ENCODE measurements at places on chromosomes 5 and 9.

- DNase-seq = no peak
- H3K27me3 ChIP-seq = peaks cover 4% of the 10 kb centered on the region
- no peak within 1 kb of the TSS for H3K27ac ChIP-seq
Observed at GRCh38 chr9:110337727-110338126, at the start of gene TXNDC8. TSS of gene TXNDC8 (minus strand) at chr9:110337863.

- no peaks in the 10 kb centered on the region for H3K4me1 ChIP-seq
- H3K4me3 ChIP-seq = no peak overlapping the region
- no peak overlapping the region for H3K27ac ChIP-seq
- no peak for DNase-seq
- peaks cover under 1% of the 10 kb centered on the region for H3K27me3 ChIP-seq
- no peaks in the 10 kb centered on the region for H3K36me3 ChIP-seq
Observed at GRCh38 chr9:135552698-135553171, 6.8 kb downstream of the OBP2A start.

DNA sequence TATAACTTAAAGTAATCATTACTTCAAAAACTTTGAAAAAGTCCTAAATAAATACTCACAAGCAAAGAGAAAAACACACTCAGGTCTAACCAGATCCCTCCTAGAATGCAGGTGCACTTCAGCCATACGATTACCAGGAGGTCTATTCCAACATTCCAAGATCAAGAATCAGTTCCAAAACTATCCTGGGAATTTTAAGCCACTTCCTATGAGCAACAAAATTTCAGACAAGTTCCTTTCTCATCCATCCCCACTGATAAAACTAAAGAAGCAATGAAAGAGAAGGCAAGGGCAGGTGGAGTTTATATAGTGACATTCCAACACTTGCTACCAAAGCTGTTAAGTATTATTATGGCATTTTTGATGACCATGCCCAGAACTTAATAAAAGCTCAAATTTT lies 29.6 kb downstream of the MLLT3 start:
- no peak for DNase-seq
- peaks cover 44% of the 10 kb centered on the region for H3K36me3 ChIP-seq
- H3K27ac ChIP-seq = no peak overlapping the region
- H3K27me3 ChIP-seq = no peaks in the 10 kb centered on the region

DNA sequence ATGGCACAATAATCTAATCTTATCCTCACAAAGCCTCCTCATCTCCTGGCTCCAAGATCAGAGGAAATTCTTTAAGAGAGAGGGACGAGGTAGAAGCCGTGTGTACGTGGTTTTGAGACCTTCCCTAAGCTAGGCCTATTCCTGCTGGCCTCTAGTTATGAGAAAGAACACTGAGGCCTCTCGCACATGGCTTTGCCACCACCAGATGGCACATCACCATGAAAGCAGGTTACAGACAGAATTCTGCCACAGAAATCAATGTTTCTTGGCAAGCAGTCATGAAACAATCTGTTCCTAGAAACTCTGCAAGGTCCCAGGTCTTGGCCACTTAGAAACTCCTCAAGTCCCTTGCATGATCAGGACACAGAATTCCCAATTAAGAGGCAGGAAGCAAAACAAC lies 268.2 kb upstream of the TAS2R1 start:
- no peak overlapping the region for H3K4me3 ChIP-seq
- H3K36me3 ChIP-seq = no peaks in the 10 kb centered on the region
- no peaks in the 10 kb centered on the region for H3K4me1 ChIP-seq
- H3K27me3 ChIP-seq = no peaks in the 10 kb centered on the region
- no peak overlapping the region for H3K27ac ChIP-seq
- no peak for DNase-seq

DNA sequence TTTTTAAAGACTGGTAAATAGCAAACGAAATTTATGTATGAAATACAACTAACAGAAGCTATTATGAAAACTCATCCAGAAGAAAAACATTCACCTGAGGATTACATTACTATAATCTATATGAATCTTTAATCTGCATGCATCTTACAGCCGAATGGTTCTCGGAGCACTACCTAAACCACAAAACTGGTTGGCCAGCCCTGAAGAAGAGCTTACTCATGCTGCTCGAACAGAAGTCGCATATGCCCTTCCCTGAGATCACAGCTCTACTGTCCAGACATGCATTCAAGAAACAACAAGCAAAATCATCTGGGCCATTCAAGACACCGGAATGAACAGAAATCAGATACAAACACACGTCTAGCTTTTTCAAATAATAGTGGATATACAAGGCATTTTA lies 931.0 kb upstream of the DMAC1 start:
- H3K4me3 ChIP-seq = no peak overlapping the region
- DNase-seq = no peak
- no peaks in the 10 kb centered on the region for H3K4me1 ChIP-seq

- H3K4me1 ChIP-seq = peaks cover 21% of the 10 kb centered on the region
- no peak for DNase-seq
- H3K4me3 ChIP-seq = peak overlapping the region; percentile 97
- peaks cover 2% of the 10 kb centered on the region for H3K27me3 ChIP-seq
- H3K36me3 ChIP-seq = peaks cover 13% of the 10 kb centered on the region
- H3K27ac ChIP-seq = peak overlapping the region; percentile 97
Observed at GRCh38 chr5:134177369-134178095, 782 bp upstream of the SKP1 start.

- no peaks in the 10 kb centered on the region for H3K4me1 ChIP-seq
- H3K27ac ChIP-seq = no peak overlapping the region
- no peaks in the 10 kb centered on the region for H3K27me3 ChIP-seq
- H3K36me3 ChIP-seq = no peaks in the 10 kb centered on the region
Observed at GRCh38 chr9:107737987-107738743, 248.6 kb upstream of the KLF4 start.

GRCh38 chr5:38465061-38465460 lies 91.4 kb downstream of the LIFR start:
- H3K27me3 ChIP-seq = peaks cover 33% of the 10 kb centered on the region
- no peak overlapping the region for H3K4me3 ChIP-seq
- H3K36me3 ChIP-seq = no peaks in the 10 kb centered on the region

- peaks cover 18% of the 10 kb centered on the region for H3K27me3 ChIP-seq
- no peak for DNase-seq
- no peak overlapping the region for H3K4me3 ChIP-seq
- H3K4me1 ChIP-seq = no peaks in the 10 kb centered on the region
Observed at GRCh38 chr9:72680593-72681282, 159.3 kb downstream of the TMC1 start.

GRCh38 chr5:10480237-10480985 lies 38.7 kb downstream of the ROPN1L start:
- H3K27me3 ChIP-seq = peaks cover 23% of the 10 kb centered on the region
- no peak for DNase-seq
- H3K4me1 ChIP-seq = no peaks in the 10 kb centered on the region
- no peaks in the 10 kb centered on the region for H3K36me3 ChIP-seq

DNA sequence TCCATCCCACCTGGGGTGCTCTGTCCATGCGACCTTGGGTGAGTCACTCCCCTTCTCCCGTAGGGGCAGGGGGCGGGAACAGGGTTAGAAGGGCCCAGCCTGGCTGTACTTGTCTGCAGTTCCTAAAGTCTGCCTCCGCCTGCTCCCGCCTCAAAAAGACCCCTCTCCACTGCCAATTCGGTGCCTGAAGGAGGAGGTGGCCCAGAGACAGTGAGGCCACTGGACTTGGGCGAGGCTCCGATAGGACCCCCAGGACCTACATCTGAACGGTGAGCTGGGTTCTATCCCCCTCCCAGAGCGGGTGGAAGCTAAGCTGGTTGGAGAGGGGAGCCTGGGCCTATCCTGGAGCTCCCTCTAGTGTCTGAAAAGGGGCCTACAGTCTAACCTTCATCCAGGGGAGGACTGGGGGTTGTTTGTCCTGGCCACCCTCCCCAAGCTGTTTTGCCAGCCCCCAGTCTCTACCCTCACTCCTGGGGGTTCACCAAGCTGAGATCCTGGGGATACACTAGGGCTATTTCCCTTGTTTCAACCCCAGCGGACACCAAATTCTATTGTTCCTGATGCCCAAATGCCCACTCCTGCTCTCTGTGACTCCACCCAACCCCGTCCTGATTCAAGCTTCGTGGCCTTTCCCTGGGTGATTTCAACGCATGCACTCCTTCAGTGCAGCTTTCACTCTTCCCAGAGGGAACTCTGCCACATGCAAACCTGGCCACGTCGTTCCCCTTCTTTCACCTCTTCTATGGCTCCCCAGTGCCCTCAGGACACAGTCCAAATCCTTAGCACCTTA lies 6.1 kb upstream of the CRB2 start:
- peak; percentile 74 for DNase-seq
- H3K4me3 ChIP-seq = no peak overlapping the region
- no peak overlapping the region for H3K27ac ChIP-seq

DNA sequence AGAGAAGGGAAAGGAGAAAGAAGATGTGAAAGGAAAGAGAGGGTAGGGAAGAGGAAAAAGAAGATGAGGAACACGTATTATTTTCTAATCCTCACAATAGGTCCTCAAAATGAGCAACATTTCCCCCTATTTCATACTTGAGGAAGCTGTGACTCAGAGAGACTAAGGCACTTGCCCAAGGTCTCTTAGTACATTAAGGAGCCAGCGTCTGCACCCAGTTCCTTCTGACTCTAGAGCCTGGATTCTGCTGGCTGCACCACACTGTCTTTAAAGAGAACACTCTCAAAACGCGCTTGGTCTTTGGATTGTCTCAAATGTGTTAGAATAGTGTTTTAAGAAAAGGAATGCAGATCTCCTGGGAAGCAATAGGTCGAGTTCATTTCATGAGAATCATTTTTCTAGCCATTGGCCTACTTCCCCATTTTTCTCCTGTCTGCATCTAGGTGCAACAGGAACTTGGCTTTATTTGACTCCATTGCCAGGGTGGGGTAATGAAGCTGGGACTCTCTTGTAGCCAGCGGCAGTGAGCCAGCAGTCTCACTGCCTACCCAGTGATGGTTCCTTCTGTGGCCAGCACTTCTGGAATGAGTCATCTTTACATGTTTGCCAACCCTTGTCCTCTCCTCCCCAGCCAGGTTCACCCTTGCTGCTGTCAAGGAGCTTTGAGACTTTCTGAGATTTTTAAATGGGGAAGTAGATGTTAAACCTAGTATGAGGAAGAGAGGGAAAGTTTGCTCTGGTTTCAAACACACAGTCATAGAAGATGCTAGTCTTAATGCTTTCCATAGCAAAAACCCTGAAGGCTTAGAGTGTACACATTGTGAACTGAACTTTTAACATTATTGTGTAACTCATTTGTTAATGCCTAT lies 82.7 kb downstream of the DOCK8 start:
- H3K36me3 ChIP-seq = peaks cover 82% of the 10 kb centered on the region
- no peak overlapping the region for H3K4me3 ChIP-seq
- peak; percentile 59 for DNase-seq
- H3K4me1 ChIP-seq = peaks cover 52% of the 10 kb centered on the region

DNA sequence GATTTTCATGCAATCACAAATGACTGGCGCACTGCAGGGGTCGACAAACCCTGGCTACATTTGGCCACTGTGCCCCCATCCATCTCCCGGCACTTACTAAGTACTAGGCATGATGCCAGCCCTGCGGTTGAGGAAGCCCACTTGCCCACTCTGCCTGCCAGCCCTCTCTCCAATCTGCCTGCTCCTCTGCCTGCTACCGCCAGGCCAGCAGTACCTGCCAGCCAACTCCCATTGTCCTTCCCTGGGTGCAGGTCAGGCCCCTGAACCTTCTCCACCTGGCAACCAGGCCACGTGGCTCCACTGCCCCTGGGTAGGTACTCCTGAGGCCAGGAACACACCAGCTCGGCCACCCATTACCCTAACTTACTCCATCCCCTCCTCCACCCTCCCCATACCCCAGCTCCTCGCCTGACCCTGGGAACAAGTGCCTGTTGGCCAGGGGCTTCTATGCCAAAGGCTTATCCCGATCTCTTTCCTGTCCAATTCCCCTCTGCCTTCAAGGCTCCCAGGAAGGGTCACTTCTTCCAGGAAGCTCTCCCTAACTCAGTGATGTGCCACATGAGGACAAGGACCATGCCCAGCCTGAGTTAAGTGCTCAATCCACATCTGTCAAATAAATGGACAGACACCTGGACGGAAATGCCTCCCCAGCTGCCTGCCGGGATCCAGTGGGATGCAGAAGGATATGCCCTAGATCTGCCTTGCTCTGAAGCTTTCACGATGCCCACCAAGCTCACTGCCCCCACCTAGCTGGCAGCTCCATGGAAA lies 6.6 kb downstream of the EEIG1 start:
- no peak for DNase-seq
- H3K27me3 ChIP-seq = no peaks in the 10 kb centered on the region
- H3K27ac ChIP-seq = peak overlapping the region; percentile 61
- H3K4me1 ChIP-seq = peaks cover 89% of the 10 kb centered on the region
- H3K4me3 ChIP-seq = peak overlapping the region; percentile 23

DNA sequence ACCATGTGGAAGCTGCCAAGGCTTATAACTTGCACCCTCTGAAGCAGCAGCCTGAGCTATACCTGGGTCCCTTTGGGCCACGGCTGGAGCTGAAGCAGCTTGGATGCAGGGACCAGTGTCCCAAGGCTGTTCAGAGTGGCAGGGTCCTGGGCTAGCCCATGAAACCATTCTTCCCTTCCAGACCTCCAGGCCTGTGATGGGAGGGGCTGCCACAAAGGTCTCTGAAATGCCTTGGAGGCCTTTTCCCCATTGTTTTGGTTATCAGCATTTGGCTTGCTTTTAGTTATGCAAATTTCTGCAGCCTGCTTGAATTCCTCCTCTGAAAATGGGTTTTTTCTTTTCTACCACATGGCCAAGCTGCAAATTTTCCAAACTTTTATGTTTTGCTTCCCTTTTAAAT lies 433.7 kb upstream of the ACO1 start:
- no peaks in the 10 kb centered on the region for H3K4me1 ChIP-seq
- no peak overlapping the region for H3K4me3 ChIP-seq
- DNase-seq = no peak
- no peak overlapping the region for H3K27ac ChIP-seq
- H3K36me3 ChIP-seq = no peaks in the 10 kb centered on the region

DNA sequence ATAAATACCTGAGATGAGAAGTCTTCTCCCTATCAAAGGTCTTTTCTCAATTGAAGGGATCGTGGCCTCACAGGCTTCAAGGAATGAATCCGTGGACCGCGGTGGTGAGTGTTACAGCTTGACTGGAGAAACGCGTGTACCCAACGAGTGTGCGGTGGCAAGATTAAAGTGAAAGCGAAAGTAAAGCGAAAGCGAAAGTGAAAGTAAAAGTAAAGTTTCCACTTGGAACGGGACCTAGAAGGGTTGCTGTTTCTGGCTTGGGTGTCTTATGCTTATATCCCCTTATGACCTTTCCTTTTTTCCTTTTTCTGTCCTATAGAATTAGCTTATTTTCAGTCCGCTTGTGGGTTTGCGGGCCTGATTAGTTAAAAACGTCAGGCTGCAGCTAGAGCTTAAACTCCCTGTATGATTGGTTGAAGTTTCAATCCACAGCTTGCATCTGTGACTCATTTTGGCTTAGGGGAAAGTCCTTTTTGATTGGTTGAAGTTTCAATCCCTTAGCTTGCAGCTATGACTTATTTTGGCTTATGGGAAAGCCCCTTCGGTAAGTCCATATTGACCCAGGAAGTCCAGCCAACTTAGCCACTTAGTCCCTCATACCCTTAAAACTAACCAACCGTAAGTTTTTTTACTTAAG lies 924.3 kb upstream of the CDH10 start:
- no peaks in the 10 kb centered on the region for H3K27me3 ChIP-seq
- no peak overlapping the region for H3K27ac ChIP-seq
- no peak overlapping the region for H3K4me3 ChIP-seq
- H3K4me1 ChIP-seq = peaks cover 1% of the 10 kb centered on the region
